ENCODE measurements at places on chromosomes 4 and X. TPM values are rescaled to one million over a fixed set of nuclear protein-coding genes. Genes with fewer than 3 reads are reported as not detected.

GRCh38 chr4:123919576-123920098 lies 523.0 kb downstream of the SPRY1 start:
- DNase-seq: no peak

DNA sequence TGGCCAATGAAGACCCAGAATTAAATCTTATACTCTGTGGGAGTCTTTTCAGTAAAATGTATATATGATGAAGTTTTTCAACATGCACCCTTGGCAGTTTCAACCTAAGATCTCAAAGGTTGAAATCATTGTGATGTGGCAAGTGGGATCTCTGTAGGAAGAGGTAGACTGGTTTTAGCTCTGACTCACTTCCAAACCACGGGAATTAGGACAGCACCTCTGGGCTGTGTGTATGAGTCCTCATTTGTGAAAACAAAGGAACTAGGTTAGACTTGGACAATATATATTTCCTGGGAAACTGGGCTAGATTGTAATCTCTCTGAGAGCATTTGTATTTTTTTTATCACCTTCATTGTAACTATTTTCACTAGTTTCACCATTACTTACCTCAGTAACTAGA lies 333.0 kb downstream of the ADGRL3 start:
- DNase-seq: no peak

- DNase-seq: peak; percentile 66
Measured at GRCh38 chr4:123409334-123409733, 12.7 kb downstream of the SPRY1 start.

DNA sequence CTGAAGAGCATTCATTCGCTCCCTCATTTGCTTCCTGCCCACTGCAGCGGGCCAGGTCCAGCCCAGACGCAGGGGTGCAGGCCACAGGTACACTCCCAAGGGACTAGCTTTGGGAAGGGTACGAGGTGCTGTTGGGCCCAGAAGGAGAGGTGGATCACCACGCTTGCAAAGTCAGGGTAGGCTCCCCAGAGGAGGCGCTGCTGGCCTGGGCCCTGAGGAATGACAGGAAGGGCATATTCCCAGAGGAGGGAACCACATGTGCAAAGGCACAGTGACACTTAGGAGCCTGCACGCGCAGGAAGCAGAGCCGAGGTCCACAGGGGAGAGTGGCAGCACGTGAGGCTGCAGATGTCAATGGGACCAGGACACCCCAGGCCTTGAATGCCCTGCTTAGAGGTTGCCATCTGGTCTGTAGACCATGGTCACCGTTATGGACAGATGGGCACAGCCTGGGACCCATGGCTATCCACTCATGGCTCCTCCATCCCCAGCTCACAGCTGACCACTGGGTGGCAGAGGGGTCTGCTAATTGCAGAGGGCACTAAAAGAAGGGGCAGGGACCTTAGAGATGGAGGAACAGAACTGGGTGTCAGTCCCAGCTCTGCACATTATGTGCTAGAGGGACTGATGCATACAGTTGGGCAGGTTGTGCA lies 7.9 kb downstream of the HTRA3 start:
- DNase-seq: no peak

DNA sequence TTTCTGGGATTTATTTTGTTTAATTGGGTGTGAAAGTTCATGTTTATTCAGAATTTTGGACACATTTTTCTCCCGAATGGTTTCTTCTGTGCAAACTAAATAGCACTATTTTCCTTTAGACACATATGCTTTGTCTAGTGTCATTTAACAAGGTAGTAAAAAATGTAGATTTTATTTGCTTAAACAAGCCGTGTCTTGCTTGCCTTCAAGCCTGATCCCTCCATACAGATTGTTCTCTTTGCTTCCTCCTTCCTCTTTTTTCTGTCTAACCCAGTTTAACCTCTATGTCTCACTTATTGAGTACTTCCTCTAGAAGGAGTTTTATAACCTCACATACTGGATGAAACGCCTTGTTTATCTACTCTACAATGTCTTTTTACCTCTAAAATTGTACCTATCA lies 211.8 kb downstream of the NPFFR2 start:
- no peak for DNase-seq

- no peak for DNase-seq
Measured at GRCh38 chrX:12789976-12790375, 1.2 kb upstream of the PRPS2 start.

DNA sequence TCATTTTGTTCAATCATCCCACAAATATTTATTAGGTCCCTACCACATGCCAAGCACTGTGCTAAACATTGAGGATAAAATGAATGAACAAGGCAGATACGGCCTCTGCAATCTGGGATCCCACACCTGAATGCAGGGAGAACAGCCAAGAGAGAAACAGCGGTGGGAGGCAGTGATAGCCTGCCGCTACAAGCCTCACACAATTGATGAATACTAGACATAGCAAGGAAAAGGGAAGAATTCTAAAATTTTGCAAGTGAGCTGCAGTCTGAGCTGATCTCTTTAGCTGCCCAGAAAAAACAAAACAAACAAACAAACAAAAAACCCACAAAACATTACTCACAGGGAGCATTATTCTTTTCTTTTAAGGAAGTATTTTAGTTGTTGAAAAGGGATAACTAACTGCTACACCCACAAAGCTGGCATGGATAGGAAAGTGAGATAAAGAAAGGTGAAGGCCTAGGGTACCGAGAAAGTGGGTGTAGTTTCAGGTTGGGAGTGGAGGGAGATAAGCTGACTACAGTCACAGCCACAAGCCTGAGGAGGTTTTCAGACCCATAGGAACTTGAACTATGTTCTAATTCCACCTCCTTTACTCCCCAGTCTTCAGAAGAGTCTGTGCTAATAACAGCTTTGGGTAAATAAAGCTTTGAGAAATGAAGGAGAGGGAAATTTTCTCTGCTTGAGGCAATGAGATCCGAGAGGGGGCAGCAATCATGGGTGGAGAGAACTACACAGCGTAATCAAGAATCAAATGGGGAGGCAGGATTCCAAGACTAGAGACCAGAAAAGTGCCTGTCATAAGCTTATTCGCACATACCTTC lies 85.4 kb downstream of the SH3RF1 start:
- DNase-seq: no peak

DNA sequence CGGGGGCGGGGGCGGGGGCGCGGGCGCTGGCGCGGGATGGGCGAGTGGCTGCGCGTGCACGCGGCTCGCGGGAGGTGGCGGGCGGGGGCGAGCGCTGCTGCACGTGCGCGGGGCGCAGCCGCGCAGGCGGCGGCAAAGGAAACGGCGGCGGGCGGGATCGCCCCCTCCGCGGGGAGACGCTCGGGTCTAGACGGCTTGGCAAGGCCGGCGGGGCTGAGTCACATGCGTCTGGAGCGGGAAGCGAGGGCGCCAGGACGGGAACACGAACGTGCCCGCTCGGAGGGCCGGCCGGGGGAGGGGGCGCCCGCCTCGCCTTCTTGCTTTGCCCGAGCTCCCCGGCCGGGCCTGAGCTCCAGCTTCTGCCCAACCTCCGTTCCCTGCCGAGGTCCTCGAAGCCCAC lies 4.3 kb upstream of the HAUS7 start:
- peak; percentile 78 for DNase-seq

PJA1 gene
- total RNA-seq: 60.9 TPM

DNA sequence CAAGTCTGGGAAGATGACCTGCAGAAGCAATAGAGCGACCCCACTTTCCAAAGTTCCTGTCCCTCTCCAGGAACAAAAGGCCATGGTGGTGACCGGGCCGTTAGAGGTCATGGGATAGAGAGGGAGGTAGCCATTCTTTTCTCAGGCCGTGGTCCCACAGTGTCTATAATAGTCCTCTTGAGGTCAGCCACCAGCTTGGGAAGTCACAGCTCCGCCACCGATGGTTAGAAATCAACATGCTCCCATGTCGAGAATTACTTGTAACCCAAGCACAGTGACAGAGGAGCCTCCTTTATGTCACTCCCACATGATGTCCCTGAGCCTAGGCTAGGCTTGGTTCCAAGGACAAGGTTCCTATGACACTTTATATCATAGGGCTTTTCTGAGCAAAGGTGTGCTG lies 48.3 kb upstream of the CBR4 start:
- DNase-seq: no peak

DNA sequence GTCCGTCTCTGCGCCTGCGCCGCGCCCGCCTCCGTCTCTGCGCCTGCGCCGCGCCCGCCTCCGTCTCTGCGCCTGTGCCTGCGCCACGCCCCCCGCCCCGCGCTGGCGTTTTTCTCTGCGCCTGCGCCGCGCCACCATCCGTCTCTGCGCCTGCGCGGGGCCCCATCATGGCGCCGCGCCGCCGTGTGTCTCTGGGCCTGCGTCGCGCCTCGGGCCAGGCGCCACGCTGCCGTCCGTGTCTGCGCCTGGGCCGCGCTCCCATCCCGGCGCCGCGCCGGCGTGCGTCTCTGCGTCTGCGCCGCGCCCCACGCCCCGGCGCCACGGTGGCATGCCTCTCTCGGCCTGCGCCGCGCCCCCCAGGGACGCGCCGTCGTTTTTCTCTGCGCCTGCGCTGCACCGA lies 51.8 kb upstream of the DUX4 start:
- DNase-seq: no peak

GRCh38 chr4:83083925-83084475 lies 30.5 kb downstream of the PLAC8 start:
- no peak for DNase-seq

DNA sequence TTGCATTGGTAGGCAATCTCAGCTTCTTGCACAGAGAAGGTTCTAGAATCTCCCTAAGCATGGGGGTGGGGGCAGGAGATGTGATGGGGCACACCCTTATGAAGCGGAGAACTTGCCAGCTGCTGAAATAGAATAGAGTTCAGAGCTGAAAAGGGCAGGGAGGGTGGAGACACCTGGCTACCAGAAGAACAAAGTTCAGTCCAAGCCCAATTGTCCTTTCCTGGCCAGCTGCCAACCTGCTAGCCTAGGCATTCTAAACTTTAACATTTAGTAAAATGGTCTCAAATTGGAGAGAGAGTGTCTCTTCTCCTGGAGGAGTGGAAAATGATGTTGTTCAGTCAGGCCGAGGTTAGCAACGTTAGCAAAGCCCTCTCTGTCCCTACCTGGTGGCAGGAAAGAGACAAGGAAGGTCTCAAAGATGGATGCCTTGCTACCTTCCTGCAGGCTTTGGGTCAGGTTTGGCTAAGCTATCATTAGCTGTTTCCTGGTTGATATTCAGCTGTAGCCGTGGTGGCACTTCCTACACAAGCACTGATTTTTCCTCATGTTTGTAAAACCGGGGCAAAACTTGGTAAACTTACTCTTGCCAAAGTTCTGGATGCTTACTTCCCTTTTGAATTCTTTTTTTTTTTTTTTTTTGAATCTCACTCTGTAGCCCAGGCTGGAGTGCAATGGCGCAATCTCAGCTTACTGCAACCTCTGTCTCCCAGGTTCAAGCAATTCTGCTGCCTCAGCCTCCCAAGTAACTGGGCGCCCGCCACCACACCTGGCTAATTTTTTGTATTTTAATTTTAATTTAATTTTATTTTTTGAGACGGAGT lies 34.7 kb upstream of the NYX start:
- no peak for DNase-seq

GRCh38 chr4:69601065-69601464 lies 38.4 kb downstream of the UGT2A2 start:
- DNase-seq: no peak

DNA sequence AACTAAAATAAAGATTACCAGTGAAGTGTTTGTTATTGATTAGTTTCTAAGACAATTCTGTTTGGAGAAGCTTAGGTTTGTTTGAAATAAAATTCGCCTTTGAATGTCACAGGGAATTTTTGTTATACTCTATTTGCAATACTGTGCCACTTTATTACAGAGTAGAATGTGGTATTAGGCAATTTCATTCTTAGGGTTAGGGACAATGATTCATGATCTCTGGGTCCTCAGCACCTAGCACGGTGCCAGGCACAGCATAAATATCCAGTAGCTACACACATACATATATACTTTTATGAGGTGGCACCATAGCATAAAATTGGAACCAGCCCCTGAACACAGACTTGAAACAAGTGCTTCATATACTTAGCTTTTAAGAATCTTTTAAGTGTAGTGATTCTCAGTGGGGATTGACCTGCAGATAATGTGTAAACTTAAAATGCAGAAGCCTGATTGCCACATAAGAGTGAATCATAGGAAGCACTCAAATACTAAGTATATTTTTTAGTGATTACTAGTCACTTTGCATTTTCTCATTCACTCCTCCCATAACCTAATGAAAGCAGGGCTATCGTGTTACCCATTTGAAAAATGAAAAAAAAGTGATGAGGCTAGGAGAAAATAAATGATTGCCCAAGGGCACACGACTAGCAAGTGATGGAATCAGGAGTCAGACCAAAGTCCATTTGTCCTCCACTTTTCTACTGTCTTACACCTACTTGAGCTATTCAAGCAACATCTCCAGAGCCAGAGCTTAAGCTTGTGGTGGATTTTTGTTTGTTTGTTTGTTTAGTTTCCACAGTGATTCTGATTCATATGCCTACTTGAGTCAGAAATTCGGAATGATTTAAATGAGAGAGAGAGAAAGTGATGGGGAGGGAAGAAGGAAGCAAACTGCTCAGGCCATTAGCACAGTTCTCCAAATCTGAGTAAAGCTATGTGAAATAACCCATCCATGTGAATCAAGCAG lies 366.0 kb upstream of the FGF13 start:
- no peak for DNase-seq

VEGFC gene
- 8.7 TPM for total RNA-seq

- peak; percentile 57 for DNase-seq
Measured at GRCh38 chr4:10158333-10158942, 41.8 kb upstream of the WDR1 start.

ASMT gene
- not detected for total RNA-seq

CXorf65 gene
- total RNA-seq: not detected

GRCh38 chr4:137156807-137157206 lies 375.5 kb downstream of the PCDH18 start:
- DNase-seq: no peak

DNA sequence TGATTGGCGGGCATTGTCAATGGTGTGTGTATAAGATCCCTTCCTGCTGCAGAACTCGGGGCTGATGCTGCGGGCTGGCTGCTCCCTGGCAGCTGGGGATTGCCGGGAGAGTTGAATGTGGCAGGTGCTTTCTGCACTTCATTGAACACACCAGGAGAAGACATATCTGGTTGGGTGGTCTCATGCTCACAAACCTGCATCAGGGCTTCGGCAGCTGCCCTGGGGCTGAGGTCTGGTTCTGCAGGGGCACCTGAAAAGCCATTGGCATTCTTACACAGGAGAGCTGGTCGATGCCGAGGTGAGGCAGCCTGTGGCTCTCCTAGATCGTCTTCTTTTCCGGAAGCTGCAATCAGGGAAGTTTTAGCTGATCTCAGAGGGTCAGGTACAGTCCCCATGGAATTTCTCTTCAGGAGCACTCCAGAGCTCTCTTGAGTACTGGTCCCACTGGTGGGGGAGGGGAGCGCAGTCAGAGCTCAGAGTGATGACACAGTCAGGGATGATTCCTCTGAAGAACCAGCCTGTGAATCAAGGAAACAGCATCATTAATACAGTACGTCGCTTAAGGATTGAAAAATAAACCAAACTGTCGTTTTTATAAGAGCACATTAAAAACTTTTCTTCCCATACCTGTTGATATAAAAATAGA lies 57.8 kb downstream of the GPRIN3 start:
- DNase-seq: no peak

FAM184B gene
- 8.0 TPM for total RNA-seq

DNA sequence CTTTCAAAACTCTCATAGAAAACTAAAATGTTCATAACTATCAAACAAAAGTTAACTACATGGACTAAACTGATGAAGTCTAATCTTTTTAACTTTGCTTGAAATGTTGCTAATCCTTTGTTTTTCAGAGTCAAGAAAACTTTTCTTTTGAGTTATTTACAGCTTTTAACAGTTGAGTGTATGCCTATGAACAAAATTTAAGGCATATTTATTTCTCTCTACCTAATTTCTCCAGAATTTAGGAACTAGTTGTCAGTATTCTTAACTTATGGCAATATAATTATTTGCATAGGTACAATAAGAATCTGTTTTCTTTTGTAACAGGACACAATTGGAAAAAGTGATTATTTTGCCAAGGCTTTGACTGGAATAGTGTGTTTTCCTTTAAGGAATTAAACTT lies 23.8 kb downstream of the TENM3 start:
- DNase-seq: no peak

SRPX2 gene
- total RNA-seq: 30.4 TPM

Data from tongue (tissue), 3 donors.